ENCODE measurements at places on chromosomes 13 and 19.
A peak's percentile ranks its signal among the peaks of the same experiment; 100 is the strongest.

- H3K4me3 ChIP-seq, result no peak overlapping the region
- peaks cover 3% of the 10 kb centered on the region for H3K4me1 ChIP-seq
- H3K27ac ChIP-seq, result no peak overlapping the region
Observed at GRCh38 chr13:102606537-102607309, 9.9 kb downstream of the TPP2 start.

DNA sequence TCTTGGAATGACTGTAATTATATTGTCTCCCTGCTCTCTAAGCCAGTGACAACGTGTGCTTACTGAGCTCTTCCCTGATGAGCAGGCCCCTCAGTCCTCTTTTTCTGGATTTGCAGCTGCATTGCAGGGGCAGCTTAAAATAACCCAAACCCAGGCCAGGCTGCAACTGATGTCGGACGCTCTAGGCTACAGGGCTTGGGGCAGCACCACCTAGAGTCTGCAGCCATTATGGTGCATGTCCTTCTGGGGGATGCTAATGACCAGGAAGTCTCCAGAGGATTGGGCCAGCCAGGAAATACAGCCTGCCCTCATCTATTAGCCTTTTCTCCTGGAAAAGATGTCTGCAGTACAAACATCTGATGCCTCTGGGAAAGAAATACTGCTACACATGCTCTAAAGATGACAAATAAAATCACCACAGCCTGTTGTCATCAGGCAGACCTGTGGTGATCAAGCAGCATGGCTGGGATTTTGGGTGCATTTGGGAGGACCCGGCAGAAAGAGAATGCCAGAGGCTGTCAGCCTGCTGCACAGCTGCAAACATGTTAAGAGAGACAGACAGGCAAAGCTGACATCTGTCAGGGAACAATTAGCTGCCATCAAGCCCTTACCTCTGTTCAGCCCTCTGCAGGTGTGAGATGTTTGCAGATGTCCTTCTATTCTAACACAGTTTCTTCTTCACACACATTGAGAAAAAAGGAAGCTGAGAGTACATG is 51.8 kb downstream of the CCDC70 start:
- H3K4me1 ChIP-seq, result no peaks in the 10 kb centered on the region
- H3K36me3 ChIP-seq, result no peaks in the 10 kb centered on the region

GRCh38 chr13:113616991-113617749 is 32.6 kb downstream of the TFDP1 start:
- DNase-seq, result no peak

DNA sequence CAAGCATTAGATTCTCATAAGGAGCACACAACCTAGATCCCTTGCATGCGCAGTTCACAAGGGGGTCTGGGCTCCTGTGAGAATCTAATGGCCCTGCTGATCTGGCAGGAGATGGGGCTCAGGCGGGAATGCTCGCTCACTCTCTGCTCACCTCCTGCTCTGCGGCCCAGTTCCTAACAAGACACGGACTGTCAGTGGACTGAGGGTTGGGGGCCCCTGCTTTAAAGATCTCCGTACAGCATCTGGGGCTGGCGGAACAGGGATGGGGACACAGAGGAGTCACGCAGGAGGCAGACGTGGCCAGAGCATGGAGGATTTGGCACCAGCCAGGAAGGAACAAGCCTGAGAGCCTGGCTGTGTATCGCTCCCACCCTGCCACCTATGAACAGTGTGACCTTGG is 37.3 kb upstream of the ZNF536 start:
- DNase-seq, result no peak
- no peak overlapping the region for H3K4me3 ChIP-seq
- H3K27ac ChIP-seq, result no peak overlapping the region
- no peaks in the 10 kb centered on the region for H3K36me3 ChIP-seq
- no peaks in the 10 kb centered on the region for H3K4me1 ChIP-seq

DNA sequence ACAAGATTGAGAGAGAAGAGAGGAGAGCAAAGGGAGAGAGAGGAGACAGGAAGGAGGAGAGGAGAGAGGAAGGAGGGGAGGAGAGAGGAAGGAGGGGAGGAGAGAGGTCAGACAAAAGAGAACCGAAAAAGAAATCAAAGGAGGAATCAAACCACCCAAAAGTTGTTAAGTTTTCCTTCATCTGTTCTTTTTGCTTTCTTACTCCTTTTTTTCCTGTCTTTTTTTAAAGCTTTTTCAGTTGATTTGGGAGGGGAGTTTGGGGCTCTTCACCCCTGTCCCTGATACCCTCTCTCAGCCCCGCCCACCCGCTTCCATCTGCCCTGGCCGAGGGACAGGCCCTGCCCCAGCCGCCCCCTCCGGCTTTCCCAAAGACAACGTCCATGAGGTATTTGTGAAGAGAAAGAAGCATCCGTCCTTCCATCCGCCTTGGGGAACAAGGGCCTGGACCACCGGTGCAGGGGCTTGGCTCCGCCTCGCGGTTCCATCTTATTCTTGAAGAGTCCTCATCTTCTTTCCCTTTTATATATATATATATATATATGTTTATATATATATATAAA is 13.3 kb downstream of the ZNF574 start:
- no peaks in the 10 kb centered on the region for H3K36me3 ChIP-seq
- no peak for DNase-seq
- no peak overlapping the region for H3K4me3 ChIP-seq
- peak overlapping the region; percentile 5 for H3K27ac ChIP-seq
- peaks cover 29% of the 10 kb centered on the region for H3K4me1 ChIP-seq
- no peaks in the 10 kb centered on the region for H3K27me3 ChIP-seq

DNA sequence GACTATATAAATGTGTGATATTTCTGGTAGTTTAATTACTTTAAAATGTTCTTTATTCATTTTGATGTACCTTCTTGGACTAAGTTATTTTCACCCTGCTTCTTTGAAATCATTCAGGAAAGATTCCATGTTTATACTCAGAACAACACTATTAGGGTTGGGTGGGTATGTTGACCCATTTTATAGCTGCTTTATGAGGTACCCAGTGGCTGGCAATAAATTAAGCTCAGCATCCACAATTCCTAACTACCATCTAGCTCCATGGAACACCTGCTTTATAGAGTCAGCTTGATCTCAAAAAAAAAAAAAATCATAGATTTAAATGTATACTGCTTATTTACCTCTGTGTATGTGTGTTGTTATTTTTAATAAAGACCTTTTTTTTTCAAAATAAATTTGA is 78.9 kb upstream of the ZNF91 start:
- H3K27me3 ChIP-seq, result no peaks in the 10 kb centered on the region
- H3K4me1 ChIP-seq, result no peaks in the 10 kb centered on the region
- no peak overlapping the region for H3K4me3 ChIP-seq
- H3K36me3 ChIP-seq, result no peaks in the 10 kb centered on the region
- H3K27ac ChIP-seq, result no peak overlapping the region

- no peaks in the 10 kb centered on the region for H3K36me3 ChIP-seq
- no peak overlapping the region for H3K4me3 ChIP-seq
- H3K27me3 ChIP-seq, result no peaks in the 10 kb centered on the region
- no peak overlapping the region for H3K27ac ChIP-seq
- DNase-seq, result no peak
- H3K4me1 ChIP-seq, result no peaks in the 10 kb centered on the region
Observed at GRCh38 chr19:32296694-32297093, 48.7 kb upstream of the ZNF507 start.

DNA sequence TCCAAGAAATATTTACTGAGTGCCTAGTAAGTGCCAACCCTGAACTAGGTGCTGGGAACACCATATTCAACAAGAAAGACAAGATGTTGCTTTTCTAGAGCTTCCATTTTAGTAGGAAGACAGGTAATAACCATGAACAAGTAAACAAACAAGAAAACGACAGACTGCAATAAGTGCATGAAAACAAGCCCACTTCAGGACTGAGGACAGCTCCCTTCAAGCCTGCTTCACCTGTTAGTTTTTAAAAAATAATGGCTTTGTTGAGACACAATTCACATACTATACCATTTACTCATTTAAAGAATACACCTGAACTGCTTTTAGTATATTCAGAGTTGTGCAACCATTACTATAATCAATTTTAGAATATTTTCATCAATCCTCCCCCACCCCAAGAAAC is 30.4 kb downstream of the CYP4F22 start:
- H3K27me3 ChIP-seq, result no peaks in the 10 kb centered on the region
- DNase-seq, result no peak
- no peaks in the 10 kb centered on the region for H3K4me1 ChIP-seq
- no peak overlapping the region for H3K27ac ChIP-seq

- H3K4me1 ChIP-seq, result peaks cover 9% of the 10 kb centered on the region
- H3K4me3 ChIP-seq, result peak within 1 kb of the TSS; percentile 99
- peak; percentile 88 for DNase-seq
- peaks cover 1% of the 10 kb centered on the region for H3K36me3 ChIP-seq
- H3K27me3 ChIP-seq, result no peaks in the 10 kb centered on the region
- peak within 1 kb of the TSS; percentile 95 for H3K27ac ChIP-seq
Observed at GRCh38 chr19:14689598-14690503, at the start of gene ZNF333. Gene ZNF333, plus strand, starts transcription at chr19:14690048. Its CDS starts 3,444 bp downstream, at chr19:14693492.
